ENCODE measurements at places on chromosomes 11 and 22.

- no peak for DNase-seq
These were observed 8.6 kb downstream of the SNAP29 start for GRCh38 chr22:20867179-20868024.

DNA sequence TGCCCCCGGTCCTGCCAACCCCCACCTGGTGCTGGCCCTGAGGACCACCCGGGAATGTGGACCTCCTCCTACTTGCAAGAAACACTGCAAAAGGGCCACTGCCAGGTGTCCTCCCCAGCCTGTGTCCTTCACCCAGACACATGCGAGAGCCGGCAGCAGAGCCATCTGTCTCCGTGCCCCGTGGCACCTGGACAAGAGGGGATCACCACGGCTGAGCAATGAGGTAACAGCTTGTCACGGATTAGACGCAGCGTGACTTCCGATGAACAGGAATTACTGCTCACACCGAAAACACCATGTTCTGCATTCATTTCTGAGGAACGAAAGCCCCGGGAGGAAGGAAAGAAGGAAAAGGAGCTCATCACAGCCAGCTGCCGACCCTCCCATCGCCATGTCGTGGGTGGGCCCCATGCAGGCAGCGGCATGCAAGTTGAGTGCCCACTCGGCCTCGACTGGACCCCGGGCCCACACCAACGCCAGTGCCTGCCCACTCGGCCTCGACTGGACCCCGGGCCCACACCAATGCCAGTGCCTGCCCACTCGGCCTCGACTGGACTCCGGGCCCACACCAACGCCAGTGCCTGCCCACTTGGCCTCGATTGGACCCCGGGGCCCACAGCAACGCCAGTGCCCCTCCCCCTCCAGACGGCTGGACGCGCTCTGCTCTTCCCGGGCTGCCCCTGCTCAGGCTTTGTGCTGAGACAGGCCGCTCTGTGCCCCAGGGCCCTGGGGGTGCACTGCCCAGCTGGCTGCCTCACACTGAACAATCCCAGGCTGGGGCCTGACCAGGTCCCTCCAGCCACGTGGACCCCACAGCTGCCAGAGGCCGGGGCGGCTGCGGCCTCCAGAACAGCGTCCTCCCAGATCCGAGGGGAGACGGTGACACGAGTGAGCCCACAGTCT is 22.0 kb downstream of the CHID1 start:
- no peak for DNase-seq

DNA sequence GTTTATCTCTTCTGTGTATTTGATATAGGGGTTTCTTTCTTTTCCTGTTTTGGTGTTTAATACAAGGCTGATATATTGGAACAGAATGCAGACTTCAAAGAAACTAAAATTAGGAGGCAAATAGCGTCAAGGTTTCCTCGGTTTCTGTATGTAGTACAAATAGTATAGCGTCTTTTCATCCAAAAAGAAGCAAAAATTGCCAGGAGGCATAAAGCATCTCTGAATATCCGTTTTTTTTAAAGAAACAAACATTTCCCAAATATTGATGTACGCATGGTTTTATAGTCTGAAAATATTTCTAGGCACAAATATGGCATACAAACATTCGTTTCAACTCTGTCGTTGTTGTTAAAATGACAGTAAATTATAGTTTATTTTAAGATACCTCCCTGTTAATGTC is 17.1 kb upstream of the PAX6 start:
- no peak for DNase-seq

DNA sequence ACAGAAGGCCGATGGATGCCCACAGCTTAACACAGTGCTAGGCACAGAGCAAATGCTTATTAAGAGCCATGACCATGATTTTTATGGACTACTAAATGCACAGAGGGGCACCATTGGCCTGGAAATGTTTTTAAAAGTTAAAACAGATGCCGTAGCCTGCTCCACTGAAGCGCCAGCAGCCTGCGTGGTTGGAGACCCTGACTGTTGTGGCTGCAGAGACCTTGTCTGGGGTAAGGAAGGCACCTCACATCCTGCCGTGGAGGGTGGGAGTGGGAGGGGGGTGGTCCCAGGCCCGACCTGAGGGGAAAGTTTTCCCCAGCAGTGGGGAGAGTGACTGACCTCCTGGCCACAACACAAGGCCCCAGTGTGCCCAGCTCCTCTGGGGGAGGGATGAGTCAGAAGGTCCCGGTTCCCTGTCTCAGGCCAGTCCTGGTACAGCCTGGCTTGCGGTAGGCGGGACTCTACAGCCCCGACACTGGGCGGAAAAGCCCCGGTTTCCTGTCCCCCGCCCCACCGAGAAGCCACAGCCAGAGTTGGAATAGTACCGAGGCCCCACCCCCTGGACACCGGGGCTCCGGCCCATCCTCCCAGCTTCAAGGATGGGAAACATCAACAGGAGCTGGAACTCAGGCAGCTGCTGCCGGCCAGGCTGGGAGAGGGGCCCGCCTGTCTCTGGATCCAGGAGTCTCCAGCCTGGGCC is 7.0 kb downstream of the CHST1 start:
- DNase-seq = peak; percentile 71

DNA sequence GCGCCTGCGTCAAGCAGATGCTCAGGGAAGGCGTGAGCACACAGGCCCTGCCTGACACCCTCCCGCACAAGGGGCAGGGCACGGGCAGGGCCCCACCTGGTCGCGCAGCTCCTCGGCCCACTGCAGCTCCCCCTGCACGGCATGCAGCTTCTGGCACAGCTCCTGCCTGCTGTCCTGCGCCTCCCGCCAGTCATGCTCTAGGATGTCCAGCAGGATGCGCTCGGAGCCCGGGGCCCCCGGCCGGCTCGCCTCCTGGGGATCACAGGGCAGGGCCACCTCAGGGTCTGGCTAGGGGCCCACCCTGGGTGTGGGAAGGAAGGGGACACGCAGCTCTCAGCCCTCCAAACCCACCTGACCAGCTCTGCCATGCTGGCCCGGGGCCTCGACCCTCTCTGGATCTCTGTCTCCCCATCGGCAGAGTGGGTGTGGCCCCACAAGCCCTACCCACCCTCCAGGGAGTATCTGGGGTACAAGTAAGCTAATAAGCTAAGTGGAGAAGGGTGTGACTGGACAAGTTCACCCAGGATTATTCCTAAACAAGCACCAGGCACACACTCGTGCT is 10.7 kb downstream of the CARD10 start:
- no peak for DNase-seq

GRCh38 chr11:118201966-118202365 is 22.8 kb downstream of the JAML start:
- no peak for DNase-seq

- DNase-seq = no peak
These were observed at the start of gene PNPLA5 for GRCh38 chr22:43891360-43892182. Gene PNPLA5 (minus strand): TSS chr22:43892013. CDS start chr22:43891880, 133 bp downstream.

- DNase-seq = no peak
These were observed 31.8 kb upstream of the GUCY1A2 start for GRCh38 chr11:107050121-107050520.

DNA sequence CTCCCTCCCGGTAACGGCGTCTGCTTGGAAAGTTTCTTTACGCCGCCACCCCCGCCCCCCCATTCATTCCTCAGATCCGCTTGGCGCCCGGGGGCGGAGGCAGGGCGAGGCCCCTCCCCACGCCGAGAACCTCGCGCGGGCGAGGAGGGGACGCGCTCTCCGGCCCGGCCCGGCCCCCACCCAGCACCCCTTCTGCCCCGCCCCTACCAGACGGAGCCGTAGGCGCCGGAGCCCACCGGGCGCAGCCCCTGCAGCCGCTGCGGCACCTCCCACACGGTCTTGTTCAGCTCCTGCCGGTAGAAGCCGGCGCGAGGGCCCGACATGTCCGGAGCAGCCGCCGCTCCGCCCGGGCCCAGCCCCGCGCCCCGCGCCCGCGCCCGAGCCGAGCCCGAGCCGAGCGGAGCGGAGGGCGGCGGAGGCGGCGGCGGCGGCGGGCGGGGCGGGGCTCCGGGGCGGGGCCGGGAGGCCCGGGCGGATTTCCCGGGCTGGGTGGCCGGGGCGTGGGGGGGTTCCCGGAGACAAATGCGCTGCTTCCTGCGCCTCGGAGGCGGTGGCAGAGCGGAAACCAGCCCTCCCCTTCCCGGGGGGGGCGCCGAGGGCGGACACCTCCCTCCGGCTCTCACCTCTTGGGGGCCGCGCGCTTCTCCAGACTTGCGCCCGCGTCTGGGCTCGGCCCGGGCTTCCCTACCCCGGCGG is at the start of gene MAPK11:
Gene MAPK11, minus strand, starts transcription at position 411 of the 696 bp plus-strand sequence. Its CDS starts 88 bp downstream, at position 323.
- DNase-seq = peak; percentile 85

All from GM13976 (cell line).